ENCODE measurements at places on chromosomes 5 and 9.

- DNase-seq, result no peak
Measured at GRCh38 chr9:135242406-135242805, 154.9 kb downstream of the OLFM1 start.

DNA sequence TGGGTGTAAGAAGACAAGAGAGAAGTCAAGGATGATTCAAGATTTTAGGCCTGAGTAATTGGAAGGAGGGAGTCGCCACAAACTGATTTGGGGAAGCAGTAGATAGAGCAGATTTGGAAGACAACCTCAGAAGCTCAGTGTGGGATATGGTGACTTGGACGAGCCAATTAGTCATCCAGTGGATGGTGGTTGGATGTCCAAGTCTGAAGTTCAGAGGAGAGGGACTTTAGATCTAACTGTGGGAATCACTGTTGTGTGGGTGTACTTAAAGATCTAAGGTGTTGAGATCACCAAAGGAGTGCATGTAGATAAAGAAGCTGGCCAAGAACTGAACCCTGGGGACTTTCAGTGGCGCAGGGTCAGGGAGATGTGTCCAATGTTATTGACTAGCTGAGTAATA lies 2.2 kb downstream of the IDNK start:
- no peak for DNase-seq

GRCh38 chr5:84597904-84598303 lies 213.2 kb upstream of the EDIL3 start:
- no peak for DNase-seq

GRCh38 chr5:142286111-142286510 lies 38.7 kb downstream of the SPRY4 start:
- no peak for DNase-seq

GRCh38 chr9:93149361-93149760 lies 15.3 kb upstream of the NINJ1 start:
- DNase-seq, result no peak

DNA sequence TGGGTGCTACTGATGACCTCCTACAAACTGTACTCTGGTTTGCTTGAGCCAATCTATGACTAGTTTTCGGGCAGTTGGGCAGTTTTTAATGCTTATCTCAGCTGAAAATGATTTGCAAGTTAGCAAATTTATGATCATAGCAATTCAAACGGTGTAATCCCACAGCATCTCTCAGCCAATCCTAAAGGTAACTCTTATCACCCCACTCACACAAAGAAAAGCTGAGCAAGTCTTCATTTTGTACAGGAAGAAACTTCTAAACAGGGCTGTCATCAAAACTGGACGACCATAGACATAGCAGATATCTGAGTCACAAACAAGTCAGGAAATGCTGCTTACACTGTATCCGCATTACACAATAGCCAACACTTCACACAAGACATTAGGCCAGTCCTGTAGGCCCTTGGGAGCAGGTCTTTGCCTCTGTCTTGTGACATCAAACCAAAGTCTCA lies 2.6 kb upstream of the ENC1 start:
- peak; percentile 91 for DNase-seq

GRCh38 chr5:179163236-179164155 lies 103.3 kb downstream of the ZNF354C start:
- DNase-seq, result no peak

DNA sequence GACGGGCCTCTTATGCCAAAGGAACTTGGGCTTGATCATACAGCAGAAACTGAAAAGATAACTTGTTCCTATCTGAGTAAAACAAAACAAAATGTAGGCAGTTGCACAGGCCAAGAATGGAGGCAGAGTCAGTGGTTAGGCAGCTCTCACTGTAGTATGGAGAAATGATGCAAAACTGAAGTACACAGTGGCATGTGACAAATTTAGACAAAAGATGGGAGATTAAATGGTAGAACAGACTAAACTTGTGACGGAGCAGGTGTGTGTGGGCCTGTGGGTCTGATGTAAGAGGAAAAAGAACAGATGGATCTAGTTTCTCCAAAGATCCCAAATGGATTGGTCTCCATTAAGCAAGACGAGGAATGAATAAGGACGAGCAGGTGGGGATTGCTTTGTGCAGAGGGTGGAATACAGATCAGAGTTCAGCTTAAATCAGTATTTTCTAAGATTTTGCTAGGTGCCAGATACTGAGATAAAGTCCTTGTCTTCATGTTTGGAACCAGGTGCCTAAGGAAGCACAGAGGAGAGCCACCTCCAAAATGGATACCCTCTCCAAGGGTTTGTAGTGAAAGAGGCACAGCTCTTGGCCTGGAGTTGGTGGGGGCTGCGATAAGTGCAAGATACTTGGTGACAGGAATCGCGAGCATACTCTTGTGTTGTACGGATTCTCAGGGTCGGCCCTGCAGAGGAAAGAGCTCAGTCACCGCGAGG lies 722 bp upstream of the DCP2 start:
- no peak for DNase-seq
